ENCODE measurements at places on chromosomes 1 and 21.

GRCh38 chr1:103937763-103938357 is 188.2 kb downstream of the AMY1C start:
- no peak for DNase-seq

DNA sequence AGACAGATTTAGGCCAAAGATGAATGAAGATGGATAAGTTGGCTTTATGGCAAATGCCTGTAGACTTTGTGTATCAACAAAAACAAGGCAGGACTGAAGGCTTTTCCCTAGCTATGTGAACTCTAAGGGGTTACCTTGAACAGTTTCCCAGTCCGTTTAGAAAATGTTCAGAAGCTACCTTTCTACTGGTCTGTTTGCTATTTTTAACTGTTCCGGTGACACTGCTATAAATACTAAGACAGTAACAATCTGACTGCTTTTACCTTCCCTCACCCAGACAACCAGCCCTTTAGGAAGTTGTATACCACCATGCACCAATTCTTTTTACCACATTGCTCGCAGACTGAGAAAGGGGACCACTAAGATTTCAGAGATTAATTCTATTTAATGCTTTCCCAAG is 102.2 kb downstream of the PHTF1 start:
- DNase-seq, result no peak

DNA sequence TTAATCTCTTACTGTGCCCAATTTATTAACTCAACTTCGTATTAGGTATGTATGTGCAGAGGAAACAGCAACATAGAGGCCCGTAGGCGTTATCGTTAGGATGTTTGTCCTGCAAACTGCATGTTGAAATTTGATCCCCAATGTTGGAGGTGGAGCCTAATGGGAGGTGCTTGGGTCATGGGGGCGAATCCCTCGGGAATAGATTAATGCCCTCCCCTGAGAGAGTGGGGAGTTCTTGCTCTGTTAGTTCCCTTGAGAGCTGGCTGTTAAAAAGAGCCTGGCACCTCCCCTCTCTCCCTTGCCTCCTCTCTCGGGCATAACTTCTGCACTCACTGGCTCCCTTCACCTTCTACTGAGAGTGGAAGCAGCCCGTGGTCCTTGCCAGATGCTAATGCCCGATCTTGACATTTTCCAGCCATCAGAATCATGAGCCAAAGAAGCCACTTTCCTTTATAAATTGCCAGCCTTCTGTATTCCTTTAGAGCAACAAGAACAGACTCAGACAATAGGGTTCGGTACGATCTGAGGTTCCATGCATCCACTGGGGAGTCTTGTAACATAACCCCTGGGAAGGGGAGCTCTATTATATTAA is 149.0 kb upstream of the RAB4A start:
- DNase-seq, result no peak

GRCh38 chr1:35725596-35725995 is 6.9 kb upstream of the C1orf216 start:
- peak; percentile 39 for DNase-seq

- DNase-seq, result peak; percentile 20
Measured at GRCh38 chr1:76465030-76465429, 390.5 kb downstream of the ST6GALNAC3 start.

GRCh38 chr21:44865561-44866280 is 7.8 kb downstream of the PTTG1IP start:
- DNase-seq, result no peak

DNA sequence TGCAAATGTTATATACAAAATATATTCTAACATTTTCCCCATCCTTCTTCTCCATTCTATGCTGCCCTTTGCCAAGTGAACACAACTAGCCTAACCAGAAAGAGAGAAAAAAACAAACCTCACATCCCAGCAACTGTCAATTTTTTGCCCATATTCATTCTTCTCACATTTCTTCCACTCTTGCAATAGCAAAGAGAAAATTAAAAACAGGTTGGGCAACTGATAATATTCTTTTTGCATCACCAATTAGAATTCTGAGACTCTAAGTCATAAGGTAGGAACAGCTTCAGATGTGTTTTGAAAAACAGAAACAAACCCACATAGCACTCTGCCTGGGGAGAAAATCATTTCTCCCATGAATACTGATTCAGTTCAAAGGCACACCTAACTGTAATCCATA is 25.2 kb upstream of the EXO1 start:
- no peak for DNase-seq

DNA sequence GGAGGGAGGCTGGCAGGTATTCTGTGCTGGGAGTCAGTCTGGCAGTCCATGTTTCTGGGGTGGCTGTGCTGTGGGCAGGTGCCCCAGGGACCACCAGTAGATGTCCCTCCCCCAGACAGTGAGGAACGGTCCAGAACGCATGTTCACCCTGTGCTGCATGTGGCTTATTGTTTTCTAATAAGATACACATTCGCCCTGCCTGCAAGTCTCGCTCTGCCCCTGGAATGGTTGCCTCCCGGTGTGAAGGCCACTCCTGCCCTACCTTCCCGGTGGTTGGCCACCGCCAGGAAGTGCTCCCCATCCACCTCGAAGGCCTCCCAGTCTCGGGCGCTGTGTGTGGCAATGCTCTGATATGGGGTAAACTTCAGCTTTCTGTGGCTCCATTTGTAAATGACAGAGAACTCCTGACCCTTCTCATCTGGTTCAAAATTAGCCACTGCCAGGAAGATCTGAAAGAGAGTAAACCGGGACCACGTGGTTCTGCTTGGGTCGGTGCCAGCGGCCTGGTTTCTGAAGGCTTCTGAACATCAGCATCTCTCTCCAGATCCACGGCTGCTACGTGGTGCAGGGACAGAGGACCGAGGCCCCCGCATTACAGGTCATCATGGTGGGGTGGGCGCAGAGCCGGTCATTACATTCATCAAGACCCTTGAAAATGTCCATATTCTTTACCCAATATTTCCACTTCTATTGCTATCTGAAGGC is 14.5 kb downstream of the KRTAP10-1 start:
- no peak for DNase-seq

- DNase-seq, result no peak
Measured at GRCh38 chr1:101463195-101463594, 226.4 kb downstream of the S1PR1 start.

DNA sequence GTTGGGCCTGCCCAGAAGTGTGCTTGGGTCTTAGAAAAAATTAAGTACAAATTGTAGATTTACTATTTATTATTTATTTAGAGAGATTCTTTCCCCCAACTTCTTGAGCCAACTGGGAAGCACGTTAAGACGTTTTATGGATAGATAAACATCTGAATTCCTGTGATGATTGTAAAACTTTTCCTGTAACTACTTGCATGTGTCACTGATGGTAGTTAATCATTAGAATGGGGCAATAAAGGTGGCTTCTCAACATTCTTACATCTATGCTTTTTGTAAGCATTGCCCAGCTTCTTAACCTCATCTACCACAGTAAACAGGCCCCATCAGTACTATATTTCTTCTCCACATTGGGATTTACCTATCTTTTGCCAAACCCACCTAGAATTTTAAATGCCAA is 559.8 kb downstream of the LMO4 start:
- DNase-seq, result peak; percentile 38

GRCh38 chr1:52919723-52920483 is 1.6 kb downstream of the ECHDC2 start:
- DNase-seq, result no peak

- peak; percentile 29 for DNase-seq
Measured at GRCh38 chr1:157137408-157138219, 581 bp downstream of the ETV3 start.

DNA sequence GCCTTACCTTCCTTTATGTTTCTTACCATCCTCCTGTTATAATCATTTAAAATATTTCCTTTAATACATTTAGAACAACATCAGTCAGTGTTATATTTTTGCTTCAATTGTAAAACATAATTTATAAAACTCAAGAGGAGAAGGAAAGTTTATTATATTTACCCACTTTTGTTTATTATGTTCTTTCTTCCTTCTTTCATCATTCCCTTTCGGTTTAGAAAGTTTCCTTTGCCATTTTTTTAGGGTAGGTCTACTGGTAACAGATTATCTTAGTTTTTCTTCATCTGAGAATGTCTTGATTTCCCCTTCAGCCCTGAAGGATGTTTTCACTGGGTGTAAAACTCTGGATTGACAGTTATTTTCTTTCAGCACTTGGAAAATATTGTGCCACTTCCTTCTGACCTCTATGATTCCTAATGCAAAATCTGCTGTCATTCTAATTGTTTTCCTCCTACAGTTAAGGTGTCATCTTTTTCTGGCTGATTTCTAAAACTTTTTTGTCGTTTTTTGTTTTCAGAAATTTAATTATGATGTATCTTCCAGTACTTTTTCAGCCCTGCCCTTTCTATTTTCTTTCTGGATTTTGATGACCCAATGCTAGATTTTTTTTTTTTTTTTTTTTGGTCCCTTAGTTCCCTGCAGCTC is 25.0 kb downstream of the PTPN22 start:
- no peak for DNase-seq

- DNase-seq, result no peak
Measured at GRCh38 chr1:66396212-66396890, 137.6 kb upstream of the SGIP1 start.

DNA sequence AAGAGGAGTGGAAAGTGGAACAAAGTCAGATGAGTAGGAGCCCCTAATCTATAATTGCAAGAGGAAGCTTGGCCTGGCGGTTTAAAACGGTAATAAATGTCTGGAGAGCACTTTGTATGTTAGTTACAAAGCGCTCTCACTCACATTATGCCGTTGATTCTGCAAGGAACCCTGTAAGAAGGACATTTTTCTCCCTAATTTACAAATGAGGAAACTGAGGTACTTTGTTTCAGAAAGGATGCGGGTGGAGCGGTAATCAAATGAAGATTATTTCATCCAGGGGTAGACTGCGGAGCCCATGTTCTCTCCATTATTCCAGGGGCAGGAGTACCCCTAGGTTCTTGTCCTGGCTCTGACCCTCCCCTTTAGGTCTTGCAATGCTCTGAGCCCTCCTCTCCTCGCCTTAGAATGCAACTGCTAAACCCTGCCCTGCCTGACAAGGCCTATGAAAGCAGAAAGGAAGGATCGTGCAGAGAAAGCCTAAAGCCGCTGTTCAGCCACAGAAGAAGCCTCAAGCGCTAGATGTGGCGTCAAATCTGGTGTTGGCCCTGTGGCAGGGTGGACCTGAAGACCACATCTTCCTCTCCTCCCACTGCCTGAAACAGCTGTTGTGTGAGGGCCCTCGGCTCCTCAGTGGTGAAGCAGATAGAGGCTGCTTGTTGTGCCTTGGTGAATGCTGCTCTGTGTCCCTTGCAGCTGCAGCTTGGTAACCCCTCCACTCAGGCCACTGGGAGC is 588 bp upstream of the PACC1 start:
- DNase-seq, result no peak

DNA sequence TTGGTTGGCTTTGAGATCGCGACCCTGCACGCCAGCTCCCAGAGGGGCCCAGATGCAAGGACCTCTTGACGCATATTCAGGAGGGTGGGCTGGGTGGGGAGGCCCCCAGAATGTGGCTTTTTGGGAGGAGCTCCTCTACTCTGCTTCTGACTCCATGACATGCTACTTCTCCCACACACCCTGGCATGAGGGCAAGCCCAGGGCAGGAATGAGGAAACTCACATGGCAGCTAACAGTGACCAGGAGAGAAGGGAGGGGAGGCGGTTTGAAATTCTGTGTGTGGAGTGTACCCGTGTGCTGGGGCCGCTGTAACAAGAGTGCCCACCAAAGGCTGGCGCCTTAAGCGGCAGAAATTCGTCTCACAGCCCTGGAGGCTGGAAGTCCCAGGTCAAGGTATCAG is 61.3 kb upstream of the GPR153 start:
- no peak for DNase-seq

DNA sequence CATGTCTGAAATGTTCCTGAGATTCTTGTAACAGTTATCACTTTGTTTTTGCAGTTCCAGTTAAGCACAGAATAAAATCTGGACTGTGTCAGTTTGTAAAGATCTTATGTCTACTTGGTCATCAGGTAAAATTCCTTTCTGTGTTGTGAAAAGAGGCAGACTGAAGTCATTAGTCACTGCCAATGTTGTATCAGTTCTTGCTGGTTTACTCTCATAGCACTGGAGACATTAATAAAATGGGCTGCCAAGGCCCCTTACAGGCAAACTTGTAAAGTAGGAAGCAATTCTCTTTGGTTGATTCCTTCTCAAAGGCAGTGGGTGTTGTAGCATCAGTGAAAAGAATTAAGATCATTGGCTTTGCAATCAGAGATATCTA is 61.4 kb upstream of the ST6GALNAC3 start:
- no peak for DNase-seq

- no peak for DNase-seq
Measured at GRCh38 chr1:5564578-5565257, 427.5 kb downstream of the NPHP4 start.

DNA sequence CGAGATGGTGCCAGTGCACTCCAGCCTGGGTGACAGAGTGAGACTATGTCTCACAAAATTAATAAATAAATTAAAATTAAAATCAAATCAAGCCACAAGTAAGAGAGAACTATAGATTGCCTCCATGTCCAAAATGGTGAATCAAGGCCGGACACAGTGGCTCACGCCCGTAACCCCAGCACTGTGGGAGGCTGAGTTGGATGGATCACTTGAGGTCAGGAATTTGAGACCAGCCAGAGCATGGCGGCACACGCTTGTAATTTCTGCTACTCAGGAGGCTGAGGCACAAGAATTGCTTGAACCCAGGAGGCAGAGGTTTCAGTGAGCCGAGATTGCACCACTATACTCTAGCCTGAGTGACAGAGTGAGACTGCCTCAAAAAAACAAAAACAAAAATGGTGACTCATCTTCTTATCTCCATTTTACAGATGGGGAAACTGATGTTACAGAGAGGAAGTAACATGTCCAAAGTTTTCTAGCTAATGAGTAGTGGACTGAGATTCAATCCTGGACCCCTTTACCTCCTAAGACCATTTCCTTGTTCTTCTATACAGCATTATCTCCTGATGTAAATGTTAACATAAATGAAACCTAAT is 99.0 kb upstream of the HNRNPU start:
- DNase-seq, result peak; percentile 11

- peak; percentile 50 for DNase-seq
Measured at GRCh38 chr1:15153184-15153841, at the start of gene TMEM51. TMEM51 (plus strand) TSS chr1:15153747; CDS start chr1:15215088, 61,341 bp downstream.

GRCh38 chr1:15420853-15421465 is 11.3 kb downstream of the EFHD2 start:
- no peak for DNase-seq

DNA sequence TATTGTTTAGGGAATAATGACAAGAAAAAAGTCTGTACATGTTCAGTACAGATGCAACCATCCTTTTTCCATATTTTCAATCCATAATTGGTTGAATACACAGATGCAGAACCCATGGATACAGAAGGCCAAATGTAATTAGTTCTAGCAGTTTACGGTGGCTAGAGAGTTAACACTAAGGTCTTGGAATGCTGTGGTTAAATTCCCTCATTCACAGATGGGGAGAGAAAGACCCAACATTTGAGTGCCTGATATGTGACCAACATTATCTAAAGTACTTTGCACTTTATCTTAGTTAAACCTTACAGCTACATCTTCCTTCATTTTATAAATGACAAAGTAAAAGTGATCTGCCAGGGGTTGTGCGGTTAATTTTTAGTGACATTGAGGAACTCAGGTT is 5.3 kb downstream of the SCMH1 start:
- DNase-seq, result peak; percentile 72

DNA sequence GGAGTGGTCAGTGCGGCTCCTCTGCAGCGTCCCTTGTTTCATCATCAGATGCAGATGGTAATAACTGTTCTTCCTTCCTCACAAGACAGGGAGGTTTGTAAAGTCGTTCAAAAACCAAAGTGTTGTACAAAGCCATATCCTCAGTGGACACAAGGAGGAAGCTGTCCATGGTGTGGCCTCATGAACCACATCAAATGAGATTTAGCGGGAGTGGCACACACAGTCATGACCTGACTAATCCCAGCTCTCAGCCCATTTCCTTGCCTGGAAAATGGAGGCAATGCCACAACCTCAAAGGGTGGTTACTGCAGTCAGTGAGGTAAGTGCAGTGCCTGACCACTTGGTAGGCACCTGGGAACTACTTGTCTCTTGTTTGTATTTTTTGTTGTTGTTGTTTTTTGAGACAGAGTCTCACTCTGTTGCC is 13.4 kb downstream of the ENTREP3 start:
- no peak for DNase-seq

Measured in fibroblast of lung (primary cell).